T-helper 2 cell (primary cell): ENCODE measurements at places on chromosomes 4 and X.

GRCh38 chr4:173038192-173038896 is 130.3 kb upstream of the GALNT7 start:
- no peak for DNase-seq

DNA sequence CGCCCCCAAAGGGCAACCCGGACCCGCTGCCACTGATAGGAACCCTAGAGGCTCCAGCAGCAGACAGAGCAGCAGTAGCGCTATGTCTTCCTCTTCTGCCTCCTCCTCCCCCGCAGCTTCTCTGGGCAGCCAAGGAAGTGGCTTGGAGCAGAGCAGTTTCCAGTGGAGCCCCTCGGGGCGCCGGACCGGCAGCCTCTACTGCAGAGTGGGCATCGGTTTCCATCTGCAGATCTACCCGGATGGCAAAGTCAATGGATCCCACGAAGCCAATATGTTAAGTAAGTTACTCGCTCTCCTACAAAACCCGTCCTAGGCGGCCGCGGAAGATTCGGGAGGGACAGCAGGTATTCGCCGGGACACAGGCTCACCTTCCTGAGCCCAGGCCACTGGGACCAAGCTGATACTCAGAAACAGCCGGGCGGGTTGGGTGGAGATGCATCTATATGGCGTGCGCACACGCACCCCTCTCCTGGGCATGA is 477 bp downstream of the FGF5 start:
- DNase-seq, result no peak

GRCh38 chr4:145507636-145508035 is 26.0 kb downstream of the SMAD1 start:
- DNase-seq, result peak; percentile 40

DNA sequence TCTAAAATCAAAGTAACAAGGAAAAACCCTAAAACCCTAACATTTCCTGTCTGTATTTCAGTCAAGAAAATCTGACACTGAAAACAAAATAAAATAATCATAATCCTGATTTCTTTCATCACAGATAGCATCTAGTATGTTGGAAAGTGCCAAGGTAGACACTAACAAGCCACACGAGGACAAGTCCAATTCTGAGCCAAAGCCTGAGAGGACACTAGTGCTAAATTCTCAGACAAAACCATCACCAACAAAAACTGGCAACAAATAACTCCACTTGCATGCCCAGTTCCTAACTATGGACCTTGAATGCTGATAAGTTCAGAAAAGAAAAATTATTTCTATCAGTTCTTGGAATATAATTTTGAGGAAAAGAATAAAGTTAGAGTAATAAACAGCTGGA is 113.7 kb downstream of the MANBA start:
- DNase-seq, result no peak

DNA sequence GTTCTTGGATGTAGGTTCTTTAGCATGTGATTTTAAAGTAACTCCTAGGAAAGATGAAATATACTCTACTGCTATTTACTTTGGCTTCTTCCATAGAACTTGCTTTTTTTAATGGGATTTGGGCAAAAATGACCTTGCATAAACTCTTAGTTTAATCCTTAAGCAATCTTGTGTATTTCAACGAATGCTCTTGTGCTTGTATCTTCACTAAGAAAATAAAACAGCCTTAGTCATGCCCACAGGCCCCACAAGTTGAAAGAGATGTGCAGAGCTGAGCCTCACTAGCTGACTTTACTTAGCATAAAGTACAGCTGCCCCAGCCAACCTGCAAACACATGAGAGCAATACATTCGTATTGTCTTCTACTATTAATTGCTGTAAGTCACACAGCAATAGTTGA is 1609.2 kb downstream of the STIM2 start:
- no peak for DNase-seq

DNA sequence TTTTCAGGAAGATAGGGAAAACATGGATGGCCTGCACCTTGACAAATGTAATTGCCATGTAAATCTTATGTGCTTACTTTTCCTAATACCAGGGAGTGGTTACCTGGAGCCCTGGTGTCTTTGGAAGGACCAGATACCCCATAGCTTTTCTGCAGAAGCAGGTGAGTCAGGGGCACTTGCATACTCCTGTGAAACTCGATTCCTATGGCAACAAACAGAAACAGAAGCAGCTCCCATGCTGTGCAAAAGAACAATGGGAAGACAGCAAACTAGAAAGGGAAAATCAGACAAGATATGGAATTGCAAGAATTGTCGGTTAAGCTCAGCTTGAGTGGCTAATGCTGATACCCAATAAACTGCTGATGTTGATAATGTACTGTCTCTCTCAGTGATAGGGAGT is 117.4 kb upstream of the AFF2 start:
- DNase-seq, result no peak

- DNase-seq, result no peak
Measured at GRCh38 chrX:136582624-136583023, 50.6 kb downstream of the VGLL1 start.

- no peak for DNase-seq
Measured at GRCh38 chrX:29136904-29137303, 549.7 kb downstream of the IL1RAPL1 start.

DNA sequence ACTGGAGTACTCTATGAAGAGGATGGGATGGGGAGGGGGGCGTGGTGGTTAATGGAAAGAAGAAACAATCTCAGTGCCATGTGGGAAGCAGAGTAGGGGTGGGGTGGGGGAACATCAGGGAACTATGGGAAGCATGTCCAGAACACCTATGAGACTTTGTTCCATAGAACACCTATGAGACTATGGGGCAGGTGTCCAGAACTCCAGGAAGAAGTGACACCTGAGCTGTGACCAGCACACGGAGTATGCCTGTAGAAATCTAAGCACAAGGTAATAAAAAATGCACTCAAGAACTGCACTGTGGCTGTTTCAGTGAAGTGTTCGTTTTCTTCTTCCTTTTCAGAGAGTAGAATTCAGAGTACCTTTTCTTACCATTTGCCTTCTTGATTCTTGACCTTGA is 704.8 kb upstream of the TENM3 start:
- DNase-seq, result no peak

DNA sequence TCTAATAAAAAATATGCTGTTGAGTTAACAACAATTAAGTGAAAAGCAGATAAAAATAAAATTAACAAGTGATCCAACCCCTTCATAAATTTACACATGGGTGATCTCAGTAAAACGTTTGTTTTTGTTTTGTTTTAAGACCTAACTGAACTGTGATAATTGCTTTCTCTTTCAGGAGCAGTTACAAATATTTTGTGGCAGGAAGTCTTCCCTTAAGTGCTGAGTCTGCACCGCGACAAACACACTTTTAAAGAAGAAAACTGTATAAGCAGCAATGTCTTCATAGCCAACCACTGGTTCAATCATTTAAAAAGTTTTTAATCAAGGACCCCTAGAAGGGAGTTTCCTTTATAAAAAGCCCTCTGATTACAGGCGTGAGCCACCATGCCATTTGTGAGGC is 53.7 kb upstream of the NFKB1 start:
- no peak for DNase-seq

DNA sequence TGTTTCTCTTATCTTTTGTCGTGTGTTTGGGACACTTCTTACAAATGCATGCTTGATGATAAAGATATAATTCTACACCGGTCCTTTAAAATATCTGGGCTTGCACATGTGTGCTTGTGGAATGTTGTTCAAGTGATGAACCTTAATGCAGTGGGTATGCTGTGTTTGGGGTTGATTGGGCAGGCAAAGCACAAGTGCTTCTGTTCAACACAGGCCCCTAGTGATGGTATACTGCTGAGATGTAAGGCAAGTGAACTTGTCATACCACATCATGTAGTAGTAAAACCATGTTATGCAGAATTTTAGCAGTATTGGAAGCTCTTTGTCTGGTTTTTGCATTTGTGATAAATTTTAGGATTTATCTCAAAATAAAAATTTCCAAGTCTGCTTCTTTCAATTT is 23.9 kb downstream of the TBC1D19 start:
- DNase-seq, result no peak

- peak; percentile 34 for DNase-seq
Measured at GRCh38 chr4:105059337-105059736, 87.3 kb upstream of the TET2 start.
